Fibroblast of gingiva (primary cell): ENCODE measurements at places on chromosomes 6 and 20.

- DNase-seq, result no peak
Measured at GRCh38 chr20:61567204-61567603, 315.1 kb downstream of the CDH4 start.

DNA sequence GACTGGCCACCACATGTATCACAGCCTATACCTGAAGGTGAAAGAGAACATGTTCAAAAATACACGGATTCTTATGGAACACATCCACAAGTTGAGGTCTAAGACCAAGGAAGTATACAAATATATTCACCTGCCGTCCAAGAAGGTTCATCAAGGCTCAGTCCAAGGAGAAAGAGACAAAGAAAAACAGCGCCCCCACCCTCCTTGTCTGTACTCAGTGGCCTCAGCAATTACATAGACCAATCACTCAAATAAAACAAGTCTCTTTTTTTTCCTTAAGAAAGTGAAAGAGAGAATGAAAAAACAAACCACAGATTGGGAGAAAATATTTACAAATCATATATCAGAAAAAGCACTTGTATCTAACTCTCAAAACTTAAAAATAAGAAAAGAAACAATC, 19.5 kb downstream of the CPXM1 start:
- DNase-seq, result no peak

DNA sequence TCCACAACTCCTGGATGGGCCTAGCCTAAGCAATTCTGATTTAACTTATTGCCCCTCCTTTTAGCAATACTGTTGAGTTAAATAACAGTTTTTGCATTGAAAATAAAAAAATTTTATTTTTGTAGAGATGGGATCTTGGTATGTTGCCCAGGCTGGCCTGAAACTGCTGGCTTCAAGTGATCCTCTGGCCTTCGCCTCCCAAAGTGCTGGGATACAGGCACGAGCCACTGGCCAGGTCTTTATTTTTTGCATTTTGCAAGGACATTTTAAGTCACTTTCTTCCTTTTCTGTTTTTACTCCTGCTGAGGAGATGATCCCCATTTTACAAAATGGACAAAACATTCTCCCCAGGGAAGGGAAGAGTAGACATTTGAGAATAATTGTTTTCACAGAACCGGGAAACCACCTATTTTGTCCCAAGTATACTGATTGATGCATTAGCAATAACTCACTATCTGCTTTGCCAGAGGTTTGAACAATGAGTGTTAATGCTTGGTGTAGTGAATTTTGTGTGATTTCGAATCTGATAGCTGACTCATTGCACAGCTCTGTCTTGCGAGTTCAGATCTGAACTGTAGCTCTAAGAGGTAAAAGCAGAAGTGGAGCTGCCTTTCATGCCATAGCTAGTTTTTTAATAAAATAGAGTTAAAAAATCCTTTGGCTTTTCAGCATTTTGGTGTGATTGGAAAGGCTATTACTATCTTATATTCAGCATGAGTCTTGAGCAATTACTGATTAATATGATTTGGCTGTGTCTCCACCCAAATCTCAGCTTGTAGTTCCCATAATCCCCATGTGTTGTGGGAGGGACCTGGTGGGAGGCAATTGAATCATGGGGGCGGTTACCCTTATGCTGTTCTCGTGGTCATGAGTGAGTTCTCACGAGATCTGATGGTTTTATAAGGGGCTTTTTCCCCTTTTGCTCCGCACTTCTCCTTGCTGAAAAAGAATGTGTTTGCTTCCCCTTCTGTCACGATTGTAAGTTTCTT, 20.9 kb downstream of the IGF2R start:
- DNase-seq, result no peak

DNA sequence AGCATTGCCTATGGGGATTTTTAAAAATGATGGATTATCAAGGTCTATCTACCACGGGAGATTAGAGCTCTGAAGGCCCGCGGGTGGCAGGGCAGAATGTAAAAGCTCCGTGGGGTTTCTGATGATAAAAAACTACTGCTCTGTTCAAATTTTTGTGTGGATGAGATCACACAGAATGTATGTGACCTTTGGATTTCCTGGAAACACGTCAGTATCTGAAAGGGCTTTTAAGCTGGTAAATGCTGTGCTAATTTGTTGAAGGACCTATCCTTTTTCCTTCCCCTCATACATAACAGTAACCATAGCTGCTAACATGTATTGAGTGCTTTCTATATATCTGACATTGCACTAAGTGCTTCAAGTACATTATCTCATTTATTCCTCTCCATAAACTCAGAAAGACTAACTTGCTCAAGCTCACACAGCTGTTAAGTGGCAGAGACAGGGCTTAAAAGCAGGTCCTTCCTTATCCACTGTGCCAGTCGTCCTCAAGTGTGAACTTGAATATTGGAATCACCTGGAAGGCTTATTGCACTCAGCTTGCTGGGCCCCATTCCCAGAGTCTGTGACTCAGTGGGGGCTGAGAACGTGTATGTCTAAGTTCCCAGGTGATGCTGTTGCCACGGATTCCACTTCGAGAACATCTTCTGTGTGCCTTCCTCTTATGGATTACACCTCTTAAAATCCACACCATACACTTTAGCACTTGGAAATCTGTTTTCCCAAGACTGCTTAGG, 1.9 kb upstream of the TMEM242 start:
- DNase-seq, result no peak

- no peak for DNase-seq
Measured at GRCh38 chr6:85684133-85684808, 41.6 kb upstream of the SYNCRIP start.
